ENCODE measurements at places on chromosomes 7 and 10. TPM values are rescaled to one million over a fixed set of nuclear protein-coding genes. Genes with fewer than 3 reads are reported as not detected.

GRCh38 chr10:113030453-113030852 is 80.4 kb downstream of the TCF7L2 start:
- H3K27ac ChIP-seq, result no peak overlapping the region
- no peaks in the 10 kb centered on the region for H3K27me3 ChIP-seq

DNA sequence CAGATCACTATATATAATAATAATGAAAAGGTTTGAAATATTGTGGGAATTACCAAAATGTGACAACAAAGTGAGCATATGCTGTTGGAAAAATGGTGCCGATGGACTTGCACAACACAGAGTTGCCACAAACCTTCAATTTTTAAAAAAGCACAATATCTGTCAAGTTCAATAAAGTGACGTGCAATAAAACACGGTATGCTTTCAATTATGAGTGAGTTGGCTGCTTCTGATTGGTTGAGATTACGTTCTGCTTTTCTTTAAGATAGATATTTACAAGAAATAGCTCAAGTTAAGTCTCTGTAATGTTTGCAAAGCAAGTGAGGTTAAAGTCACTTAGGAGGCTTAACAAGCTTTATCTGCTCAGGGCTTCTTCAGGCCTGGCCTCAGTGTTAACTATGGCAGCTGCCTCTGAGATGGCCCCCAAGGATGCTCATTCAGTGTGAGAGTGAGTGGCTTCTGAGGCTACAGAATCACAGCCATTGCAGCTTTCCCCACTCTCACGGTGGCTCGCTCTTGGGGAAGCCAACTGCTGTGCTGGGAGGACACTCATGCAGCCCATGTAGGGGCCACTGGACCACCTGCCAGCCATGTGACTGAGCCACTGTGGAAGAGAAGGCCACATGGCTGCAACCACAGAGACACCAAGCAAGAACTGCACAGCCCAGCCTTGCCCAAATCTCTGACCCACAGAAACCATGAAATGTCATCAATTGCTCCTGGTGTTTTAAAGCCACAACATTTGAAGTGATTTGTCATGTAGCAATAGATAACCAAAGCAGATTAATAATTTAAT is 78.3 kb upstream of the TMEM72 start:
- no peaks in the 10 kb centered on the region for H3K27me3 ChIP-seq
- H3K4me3 ChIP-seq, result no peak overlapping the region
- no peak for DNase-seq

DNA sequence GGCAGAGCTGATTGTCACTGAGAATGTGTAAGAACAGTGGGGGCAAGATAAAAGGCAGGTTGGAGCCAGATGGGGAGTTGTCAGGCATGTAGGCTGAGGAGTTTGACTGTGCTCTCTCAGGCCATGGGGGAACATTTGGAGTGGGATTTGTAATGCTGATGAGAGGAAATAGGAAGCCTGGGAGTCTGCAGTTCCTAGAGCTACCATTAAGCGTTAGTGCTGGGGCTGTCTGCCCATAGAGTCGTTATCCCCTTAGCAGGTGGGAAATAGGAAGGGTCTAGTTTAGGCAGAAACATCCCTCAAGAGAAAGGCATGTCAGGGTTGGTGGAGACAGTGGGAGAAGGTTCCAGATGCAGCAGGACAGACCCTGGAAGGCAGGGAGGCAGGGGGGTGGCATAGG is 75.5 kb downstream of the RPS24 start:
- no peak overlapping the region for H3K4me3 ChIP-seq
- DNase-seq, result no peak
- H3K36me3 ChIP-seq, result no peaks in the 10 kb centered on the region
- no peaks in the 10 kb centered on the region for H3K27me3 ChIP-seq
- H3K4me1 ChIP-seq, result no peaks in the 10 kb centered on the region

Gene PRLHR
- total RNA-seq, result not detected

GRCh38 chr10:23367896-23368595 is 23.4 kb upstream of the C10orf67 start:
- H3K4me3 ChIP-seq, result no peak overlapping the region
- H3K36me3 ChIP-seq, result no peaks in the 10 kb centered on the region
- H3K27me3 ChIP-seq, result no peaks in the 10 kb centered on the region
- H3K27ac ChIP-seq, result no peak overlapping the region

Gene AKR1D1
- not detected for total RNA-seq

Gene CYP2C19
- not detected for total RNA-seq

DNA sequence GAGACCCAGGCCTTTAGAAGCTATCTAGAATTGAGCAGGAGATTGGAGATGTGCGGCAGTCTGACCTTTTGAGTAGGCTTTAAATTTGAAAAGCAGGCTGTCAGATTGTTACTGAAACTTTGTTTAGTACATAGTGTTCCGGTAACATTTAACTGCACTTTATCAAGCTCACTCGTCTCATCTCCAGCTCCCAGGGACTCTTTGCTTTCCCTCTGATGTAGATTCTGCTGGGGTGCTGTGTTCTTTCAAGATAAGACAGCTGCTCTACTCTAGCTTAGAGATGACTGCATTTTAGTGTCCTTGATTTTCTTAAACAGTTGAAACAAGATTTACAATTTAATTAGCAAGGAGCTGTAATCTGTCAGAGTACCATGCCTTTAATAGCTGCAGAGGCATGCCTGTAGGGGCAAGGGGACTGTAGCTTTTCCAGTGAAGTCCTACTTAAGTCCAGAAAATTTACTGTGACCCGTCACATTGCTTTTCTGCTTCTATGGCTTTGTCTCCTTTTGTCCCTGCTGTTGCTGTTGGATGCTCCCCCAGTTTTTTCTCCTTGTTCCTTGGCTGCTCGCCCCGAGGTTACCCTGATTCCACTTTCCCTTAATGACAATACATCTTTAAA is 56.4 kb upstream of the MTPN start:
- H3K36me3 ChIP-seq, result no peaks in the 10 kb centered on the region
- no peak for DNase-seq
- no peak overlapping the region for H3K27ac ChIP-seq
- H3K4me1 ChIP-seq, result no peaks in the 10 kb centered on the region
- no peaks in the 10 kb centered on the region for H3K27me3 ChIP-seq

Gene AGBL3
- total RNA-seq, result 3.9 TPM

Gene CYCS
- 72.8 TPM for total RNA-seq
